Endothelial cell (in vitro differentiated cells): ENCODE measurements at places on chromosomes 7 and 10.

- DNase-seq: no peak
Observed at GRCh38 chr7:156178857-156179256, 366.6 kb upstream of the SHH start.

DNA sequence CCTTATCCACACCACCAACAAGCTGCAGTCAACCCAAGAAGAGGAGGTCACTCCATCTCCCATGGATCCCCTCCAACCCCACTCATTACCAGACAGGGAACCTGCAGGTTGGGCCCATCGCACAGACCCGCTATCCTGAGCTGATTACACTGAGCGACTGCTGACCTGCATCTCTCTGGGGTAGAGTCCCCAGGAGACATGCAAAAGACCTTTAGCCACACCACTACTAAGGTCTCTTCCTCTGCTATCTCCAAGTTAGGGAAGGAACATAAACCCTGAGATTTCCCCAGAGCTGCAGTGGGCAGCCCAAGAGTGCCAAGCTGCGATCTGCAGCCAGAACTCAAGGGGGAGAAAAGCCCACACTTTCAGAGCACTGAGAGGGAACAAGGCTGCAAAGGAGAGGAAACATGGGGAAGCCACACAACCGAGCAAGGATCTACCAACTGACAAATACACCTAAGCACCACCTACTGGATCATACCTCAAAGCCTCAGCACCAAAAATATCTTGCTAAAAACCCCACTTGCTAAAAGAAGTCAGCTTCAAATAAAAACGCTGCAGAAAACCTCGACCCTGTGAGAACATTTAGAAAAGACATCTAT is 298.2 kb downstream of the SORCS1 start:
- no peak for DNase-seq

DNA sequence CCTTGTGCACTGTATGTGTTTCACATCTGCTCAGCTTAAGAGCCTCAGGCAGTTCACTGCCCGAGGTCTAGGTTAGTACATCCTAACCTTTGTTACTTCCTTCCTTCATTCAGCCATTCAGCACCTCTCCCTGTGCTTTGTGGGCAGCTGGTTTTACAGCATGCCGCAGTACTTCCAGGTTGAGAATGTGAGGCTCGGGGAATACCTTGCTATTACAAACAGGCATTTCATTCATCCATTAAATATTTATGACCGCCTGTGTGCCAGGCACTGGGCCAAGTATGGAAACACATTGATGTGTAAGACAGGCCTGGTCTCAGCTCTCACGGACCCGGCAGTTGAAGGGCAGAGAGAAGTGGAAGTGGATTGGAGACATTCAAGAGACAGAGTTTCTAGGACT is 82.4 kb downstream of the SHH start:
- DNase-seq: no peak

- no peak for DNase-seq
Observed at GRCh38 chr7:99218406-99219184, 10.7 kb upstream of the KPNA7 start.

DNA sequence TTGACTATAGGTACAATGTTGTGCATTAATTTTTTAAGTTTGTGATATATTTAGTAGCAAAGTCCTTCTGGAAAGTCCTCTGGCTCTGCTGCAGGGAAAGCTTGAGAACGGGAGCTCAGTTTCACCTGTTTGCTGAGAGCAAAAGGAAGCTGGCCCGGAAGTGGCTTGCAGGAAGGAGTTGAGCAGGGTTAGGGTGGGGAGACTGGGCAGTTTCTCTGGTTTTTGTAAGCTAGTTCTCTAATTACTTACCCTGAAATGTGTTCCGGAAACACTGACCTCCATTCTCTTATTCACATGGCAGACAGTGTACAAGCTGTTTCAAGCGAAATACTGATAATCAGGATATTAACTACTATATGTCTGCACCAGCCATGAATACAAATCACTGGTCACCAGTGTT is 22.3 kb downstream of the MAP3K8 start:
- DNase-seq: no peak

- DNase-seq: no peak
Observed at GRCh38 chr7:2227699-2228098, 5.0 kb downstream of the MAD1L1 start.

DNA sequence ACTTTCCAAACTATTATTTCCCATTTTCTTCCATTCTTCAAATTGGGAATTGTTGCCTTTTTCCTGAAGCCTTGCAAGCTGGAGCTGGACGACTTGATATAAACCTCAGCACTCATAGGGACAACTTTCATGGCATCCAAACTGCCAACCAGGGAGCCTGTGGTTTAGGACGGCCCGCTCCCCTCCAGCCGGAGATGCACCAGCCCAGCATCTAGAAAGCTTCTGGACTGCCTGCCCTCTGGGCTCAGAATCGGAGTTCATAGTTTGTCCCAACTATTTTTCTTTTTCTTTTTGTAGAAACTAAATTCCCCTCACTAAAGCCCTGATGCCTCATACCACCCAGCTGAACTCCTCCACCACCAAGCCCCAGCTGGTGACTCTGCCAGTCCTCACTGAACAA is 200.3 kb downstream of the DNAJB6 start:
- DNase-seq: no peak

DNA sequence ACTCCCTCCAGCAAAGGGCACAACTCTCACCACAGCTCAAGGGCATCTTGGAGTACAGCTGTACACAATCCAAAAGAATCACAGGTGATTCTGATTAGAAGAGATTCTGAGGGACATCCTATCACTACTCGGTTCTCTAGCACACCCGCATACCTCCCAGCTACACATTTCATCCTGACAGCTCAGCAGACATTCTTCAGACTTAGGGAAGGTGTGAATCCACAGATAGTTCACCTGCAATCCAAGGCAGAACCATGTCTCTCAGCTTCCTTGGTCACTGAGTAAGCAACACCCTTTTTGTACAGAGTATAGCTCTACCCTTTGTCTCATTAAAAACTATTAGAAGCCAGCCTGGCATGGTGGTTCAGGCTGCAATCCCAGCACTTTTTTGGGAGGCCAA is 26.8 kb upstream of the FBXW4 start:
- DNase-seq: no peak

- DNase-seq: no peak
Observed at GRCh38 chr7:17500736-17501135, 202.3 kb downstream of the AHR start.

- DNase-seq: no peak
Observed at GRCh38 chr7:1993776-1994740, 238.7 kb downstream of the MAD1L1 start.

GRCh38 chr7:37820708-37821468 is 27.5 kb upstream of the NME8 start:
- DNase-seq: no peak

- no peak for DNase-seq
Observed at GRCh38 chr7:37352974-37353948, 95.4 kb downstream of the ELMO1 start.

DNA sequence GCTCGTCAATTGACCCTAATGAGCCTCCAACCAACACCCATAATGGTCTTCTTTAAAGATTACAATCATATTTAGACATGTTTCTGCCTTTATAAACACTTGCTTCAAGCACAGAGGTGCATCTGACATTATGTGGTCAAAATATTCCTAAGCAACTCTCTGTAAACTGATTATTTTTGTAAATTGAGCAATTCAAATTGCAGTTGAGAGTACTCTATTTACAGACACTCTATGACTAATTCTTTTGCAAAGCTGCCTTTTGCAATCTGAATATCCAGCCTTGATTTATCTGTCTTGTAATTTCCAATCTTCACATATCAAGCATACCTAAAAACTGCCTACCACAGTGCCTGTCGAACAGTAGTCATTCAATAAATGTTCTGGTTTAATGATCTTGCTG is 112.0 kb downstream of the PDE1C start:
- no peak for DNase-seq

DNA sequence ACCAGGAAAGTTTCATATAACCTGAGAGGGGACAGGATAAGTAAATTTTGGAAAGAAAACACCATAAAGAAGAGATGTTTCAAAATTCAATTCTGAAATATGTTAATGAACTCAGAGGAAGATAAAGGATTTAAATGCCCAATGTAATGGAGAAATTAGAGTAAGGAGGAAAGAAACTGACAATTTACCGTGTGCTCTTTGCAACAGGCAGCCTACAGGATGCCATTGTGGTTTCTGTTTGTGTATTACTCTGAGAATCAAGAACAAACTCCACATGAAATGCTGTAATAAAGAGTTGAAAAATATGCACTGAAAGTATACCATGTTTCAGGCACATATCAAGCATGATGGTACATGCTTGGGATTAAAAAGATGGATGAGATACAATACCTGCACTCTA is 44.8 kb upstream of the GLCCI1 start:
- DNase-seq: no peak

GRCh38 chr7:92013611-92014010 is 72.9 kb downstream of the AKAP9 start:
- DNase-seq: no peak

- DNase-seq: no peak
Observed at GRCh38 chr10:42874713-42875387, 92.3 kb downstream of the BMS1 start.

GRCh38 chr7:132398253-132398925 is 177.9 kb downstream of the PLXNA4 start:
- no peak for DNase-seq

DNA sequence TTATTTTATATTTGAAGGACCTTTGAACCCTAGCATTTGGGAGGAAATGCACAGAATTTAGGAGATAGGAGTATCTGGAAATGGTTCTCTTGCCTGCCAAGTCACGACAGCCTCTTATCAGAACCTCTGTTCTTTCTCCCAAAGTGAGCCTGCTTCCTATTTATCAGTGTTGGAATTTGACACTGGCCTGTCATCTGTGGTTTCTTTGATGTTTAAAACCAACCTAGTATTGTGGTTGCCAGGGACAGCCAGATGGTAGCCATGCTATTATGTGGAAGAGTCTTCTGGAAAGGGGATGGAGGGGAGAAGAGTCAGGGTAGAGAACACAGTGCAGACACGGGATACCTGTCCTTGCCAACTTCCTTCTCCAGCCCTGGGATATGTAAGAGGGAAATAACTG is 21.1 kb downstream of the ZNF282 start:
- DNase-seq: no peak

DNA sequence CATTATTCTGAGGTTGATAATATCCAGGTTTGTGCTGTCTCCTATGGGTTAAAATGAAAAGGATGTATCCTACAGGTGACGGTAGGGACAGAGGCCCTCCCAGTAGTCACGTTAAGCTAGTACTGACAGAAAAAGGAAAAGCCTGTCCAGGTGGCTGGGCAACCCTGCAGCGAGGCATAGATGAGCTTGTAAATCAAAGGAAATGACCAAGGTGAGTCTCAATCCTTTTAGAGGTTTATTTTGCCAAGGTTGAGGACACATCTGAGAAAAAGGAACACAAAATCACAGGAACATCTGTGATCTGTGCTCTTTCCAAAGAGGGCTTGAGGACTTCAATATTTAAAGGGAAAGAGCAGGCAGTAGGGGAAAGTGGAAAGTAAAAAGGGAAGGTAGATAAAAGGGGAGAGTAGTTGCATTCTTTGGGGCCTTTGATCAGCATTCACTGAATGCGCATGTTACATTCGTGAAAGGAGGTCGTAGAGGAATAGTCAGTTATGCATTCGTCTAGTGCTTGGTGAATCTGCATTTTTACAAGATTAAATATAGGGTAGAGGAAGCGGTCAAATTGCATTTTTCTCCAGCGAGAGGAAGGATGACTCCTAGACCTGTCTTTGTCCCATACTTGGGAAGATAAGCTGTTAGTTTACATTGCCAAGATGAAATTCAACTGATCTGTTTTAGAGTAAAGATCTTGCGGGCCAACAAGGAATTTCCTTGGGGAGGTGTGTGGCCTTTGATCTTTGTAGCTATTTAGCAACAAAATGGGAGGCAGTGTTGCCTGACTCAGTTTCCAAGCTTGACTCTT is 884 bp upstream of the GSTO1 start:
- DNase-seq: no peak

DNA sequence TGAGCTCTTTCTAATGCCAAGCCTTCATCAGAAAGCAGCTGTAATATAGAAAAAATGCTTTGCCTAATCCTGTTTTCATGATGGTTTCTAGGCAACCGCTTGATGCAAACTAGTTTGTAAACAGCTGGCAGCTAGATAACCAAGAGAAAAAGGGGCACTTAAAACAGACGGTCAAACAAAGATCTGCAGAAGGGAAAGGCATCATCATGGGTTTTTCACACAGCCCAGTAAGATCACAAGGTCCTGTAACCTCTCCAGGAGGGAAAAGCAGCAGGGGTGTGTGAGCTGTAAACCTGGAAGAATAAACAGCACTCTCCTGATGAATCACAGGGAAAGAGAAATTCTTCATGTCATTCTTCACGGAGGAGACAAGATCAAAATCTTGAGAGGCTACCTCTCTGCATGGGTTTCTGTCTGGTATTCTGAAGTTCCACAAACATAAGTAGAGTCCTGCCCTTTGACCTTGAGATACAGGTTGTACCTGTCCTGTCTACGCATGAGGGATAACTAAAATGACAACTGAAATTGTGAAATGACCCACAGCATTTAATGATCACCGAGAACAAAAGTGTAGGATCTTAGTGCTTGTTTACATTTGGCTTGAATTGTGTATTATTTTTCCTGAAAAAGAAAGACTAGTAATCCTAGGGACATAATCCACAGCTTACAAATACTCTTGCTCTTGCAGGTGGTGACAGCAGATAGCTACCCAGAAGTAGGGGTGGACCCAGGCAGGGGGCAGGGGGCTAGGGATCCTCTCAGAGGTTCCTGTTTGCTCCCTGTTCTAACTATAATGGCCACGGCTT is 48.0 kb downstream of the CREB3L2 start:
- DNase-seq: no peak

- DNase-seq: no peak
Observed at GRCh38 chr10:43136432-43136831, 1.8 kb upstream of the CSGALNACT2 start.

DNA sequence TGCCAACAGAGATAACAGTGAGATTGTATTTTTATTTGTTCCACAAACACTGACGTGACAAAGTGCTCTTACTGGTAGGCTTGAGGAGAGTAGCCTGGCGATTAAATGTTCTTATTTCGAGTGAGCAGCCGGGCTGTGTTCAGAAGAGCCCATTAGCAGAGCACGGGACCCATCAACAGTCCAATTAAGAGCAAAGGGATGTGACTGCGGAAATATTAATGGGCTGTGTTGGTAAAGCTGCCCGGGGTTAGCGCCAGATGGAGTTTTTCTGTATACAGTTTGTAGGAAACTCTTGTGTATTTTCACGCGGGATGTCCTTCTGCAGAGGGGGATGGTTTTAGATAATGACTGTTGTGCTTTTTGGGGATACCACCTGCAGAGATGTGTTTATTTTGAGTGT is 104.3 kb downstream of the KIAA1217 start:
- no peak for DNase-seq
